ENCODE measurements at places on chromosomes 16 and 17.

DNA sequence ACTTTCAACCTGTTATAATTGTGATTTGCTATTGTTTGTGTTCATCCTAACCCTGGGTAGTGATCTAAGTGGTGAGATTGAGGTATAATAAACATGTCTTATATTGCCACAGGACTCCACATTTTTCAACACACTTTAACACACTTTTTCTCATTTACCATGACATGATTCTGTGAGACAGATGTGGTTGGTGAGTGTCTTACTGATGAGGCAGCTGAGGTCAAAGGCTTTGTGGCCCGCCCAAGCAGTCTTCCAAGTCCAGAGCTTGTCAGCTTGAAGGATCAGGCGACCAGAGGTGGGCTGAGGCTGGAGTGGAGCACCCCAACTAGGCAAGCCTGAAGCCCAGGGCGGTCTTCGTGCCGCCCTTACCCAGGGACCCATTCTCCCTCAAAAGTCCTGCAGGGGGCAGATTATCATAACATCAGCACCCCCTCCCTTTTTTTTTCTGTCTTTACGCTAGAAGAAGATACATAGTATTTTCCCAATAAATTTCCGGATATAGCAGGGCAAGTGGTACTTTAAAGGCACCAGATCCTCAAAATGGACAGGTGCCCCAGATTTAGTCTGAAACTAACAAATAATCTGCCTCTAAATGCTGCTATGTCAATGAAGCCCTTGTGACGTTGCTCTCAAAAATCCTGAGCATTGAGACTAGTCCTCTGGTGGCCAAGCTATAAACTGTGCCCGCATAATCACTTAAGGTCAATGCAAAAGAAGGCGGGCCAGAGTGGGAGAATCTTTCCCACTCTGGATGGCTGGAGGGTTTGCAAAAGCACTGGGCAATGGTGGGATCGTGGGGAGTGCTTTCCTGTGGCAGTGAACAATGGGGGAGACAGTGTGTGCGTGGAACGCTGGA is 21.1 kb downstream of the KCTD19 start:
- DNase-seq = no peak

DNA sequence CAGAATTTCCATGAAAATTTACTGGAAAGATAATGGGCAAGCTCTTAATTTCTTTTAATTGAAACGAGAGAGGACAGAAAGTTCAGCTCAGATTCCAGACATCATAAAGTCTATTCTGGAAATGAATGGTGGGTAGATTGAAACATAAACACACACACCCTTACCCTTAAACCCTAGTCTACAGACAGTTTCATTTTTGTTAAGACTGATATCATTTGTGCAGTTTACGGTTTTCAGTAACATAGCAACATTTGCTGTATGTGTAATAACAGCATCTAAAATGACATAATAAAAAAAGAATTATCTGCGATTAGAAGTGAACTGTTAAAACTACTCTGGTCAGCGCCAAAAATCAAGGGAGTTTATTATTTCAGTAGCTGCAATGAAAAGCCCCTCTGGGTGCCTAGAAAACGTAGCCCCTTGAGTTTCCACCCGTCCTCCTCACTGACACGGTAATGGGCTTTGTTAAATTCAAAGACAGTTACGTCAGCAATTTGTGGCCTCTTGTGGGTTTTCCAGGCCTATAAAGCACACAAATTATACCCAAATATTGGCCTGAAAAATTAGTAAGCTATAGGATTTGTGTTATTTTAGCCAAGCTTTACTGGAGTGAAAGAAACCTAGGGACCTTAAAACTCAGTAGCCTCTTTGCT is 520.6 kb upstream of the SOX9 start:
- no peak for DNase-seq

- peak; percentile 93 for DNase-seq
Observed at GRCh38 chr17:72560303-72561247, 439.8 kb downstream of the SOX9 start.

DNA sequence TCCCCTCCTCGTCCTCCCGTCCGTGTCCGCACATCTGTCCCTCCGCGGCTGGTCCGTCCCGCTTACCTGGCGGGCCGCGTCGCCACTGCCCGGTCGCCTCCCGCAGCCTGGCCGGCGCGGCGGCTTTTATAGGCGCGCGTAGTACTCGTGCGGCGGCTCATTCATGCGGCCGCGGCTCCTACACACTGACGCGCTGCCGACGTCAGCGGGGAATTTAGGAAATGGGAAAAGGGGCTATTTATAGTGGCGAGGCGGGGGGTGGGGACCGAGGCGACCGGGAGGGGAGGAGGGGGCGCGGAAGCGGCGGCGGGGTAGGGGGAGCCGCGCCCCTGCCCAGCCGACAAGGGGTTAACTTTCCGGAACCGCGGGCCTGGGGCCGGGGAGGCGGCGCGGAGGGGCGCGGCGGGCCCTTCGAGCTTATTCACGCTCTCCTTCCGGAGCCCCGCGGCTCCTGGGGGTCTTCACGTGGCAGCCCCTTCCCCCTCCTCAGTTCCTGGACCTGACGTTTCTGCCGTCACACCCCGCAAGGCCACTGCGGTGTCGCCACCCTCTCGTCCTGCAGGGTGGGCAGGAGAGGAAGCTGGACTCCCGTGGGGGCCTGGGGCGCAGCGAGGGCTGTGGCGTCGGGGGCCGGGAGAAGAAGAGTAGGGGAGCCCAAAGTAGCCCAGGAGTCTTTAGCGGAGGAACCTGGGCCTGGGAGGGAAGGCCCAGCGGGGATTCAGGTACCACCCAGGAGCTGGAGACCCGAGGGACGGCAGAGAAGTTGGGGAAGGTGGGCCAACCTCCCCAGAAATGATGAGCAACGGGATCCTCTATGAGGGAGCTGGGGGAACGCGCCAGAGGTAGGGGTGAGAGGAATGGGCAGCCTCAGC is 3.6 kb upstream of the HIC1 start:
- DNase-seq = no peak

DNA sequence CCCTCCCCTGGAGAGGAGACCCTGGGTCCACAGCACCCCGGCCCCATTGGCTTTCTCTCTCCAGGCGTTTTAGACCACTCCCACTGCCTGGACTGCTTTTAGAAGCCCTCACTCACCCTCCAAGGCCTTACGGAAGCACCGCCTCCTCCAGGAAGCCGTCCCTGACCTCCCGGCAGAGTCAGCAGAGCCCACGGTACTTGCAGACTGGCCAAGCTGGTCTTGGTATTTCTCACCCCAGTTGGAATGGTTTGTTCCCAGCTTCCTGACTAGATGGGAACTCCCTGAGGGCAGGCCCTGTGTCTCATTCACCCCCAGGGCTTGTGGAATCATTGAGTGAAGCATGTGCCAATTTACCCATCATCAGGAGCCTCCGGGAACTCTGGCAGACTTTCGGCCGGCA is 9.2 kb downstream of the SCGB1C2 start:
- DNase-seq = no peak

GRCh38 chr16:27639561-27640276 is 89.8 kb downstream of the KATNIP start:
- peak; percentile 52 for DNase-seq

- no peak for DNase-seq
Observed at GRCh38 chr16:20647736-20648135, 49.7 kb downstream of the ACSM1 start.

DNA sequence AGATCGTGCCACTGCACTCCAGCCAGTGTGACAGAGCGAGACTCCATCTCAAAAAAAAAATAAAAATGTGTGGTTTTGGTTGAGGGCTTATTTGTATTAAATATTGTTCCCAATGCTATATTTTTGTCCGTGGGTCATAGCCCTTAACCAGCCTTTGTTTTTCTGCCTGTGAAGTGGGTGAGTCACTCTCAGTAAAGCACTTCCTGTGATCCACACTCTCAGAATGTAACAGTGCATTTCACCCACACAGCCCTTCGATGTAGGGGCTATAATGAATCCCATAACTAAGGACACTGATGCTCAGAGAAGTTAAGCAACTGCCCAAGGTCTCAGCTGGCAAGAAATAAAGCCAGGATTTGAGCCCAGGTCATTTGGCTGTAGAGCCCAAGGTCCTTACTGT is 34.7 kb upstream of the POLR3E start:
- DNase-seq = no peak

DNA sequence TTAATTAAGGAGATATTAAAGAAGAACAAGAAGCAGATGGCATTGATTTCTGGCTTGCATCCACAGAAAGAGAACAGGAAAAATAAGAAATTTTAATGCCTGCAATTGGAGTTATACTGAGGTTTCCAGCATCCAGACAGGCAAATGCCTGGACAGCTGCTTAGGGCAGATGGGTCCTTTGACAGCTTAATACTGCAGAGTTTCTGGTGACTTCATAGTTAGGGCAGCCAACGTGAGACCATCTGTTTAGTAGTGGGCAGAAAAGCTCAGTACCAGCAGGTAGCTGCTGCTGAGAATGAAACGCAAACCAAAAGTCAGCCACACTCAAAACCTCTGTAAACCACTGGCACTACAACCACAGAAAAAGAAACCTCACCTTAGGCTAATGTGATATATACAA is 109.8 kb downstream of the CDK5R1 start:
- no peak for DNase-seq

DNA sequence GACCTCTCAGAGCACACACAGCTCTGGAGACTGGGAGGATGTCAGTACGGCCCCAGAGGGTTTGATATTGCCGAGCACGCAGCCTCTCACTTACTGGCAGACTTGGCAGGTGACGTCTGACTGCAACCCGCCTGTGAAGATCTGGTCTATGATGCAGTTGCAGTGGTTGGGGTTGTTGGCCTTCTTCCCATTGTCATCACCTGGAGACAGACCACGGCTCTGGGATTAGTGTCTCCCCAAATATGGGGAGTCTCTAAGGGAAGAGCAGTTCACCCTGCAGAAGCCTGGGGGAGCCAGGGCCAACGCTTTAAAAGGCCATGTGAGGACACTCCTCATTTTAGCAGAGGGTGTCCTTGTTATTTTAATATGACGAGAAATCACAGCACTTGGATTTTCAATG is 30.1 kb downstream of the USP22 start:
- DNase-seq = no peak

DNA sequence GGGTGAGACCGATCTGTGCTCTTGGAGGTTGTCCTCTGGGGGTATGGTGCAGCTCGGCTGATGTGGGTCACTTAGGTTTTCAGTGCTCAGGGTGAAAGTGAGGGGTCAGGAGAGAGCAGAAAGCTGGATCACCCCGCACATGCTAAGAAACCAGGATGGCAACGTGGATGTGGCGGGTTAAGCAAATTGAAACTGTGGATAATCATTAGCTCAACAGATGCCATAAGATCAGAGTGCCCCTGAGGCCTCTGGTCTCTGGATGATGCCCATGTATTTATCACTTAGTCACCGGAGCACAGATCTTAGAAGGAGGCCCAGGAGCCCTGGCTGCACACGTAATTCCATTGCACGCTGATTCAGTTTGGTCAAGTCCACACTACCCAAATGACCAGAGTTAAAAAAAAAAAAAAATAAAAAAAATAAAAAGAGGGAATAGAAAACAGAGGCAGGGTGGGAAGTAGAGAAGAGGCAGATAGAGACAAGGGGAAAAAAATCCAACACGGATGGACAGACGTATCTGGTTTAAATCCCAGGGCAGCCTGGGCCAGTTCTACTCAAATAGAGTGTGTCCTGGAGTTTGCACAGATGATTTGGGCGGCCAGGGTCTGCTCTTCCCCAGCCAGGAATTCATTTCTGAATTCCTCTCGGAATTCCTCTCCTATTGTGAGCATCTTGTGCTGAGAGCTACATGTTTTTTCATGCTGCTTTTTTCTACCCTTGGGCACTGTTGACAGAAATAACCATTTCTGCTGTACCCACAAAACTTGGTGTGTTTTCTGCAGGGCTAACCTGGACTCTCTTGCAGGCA is 378.3 kb downstream of the CPPED1 start:
- DNase-seq = no peak

GRCh38 chr17:78940708-78941107 is 15.5 kb upstream of the TIMP2 start:
- DNase-seq = no peak

DNA sequence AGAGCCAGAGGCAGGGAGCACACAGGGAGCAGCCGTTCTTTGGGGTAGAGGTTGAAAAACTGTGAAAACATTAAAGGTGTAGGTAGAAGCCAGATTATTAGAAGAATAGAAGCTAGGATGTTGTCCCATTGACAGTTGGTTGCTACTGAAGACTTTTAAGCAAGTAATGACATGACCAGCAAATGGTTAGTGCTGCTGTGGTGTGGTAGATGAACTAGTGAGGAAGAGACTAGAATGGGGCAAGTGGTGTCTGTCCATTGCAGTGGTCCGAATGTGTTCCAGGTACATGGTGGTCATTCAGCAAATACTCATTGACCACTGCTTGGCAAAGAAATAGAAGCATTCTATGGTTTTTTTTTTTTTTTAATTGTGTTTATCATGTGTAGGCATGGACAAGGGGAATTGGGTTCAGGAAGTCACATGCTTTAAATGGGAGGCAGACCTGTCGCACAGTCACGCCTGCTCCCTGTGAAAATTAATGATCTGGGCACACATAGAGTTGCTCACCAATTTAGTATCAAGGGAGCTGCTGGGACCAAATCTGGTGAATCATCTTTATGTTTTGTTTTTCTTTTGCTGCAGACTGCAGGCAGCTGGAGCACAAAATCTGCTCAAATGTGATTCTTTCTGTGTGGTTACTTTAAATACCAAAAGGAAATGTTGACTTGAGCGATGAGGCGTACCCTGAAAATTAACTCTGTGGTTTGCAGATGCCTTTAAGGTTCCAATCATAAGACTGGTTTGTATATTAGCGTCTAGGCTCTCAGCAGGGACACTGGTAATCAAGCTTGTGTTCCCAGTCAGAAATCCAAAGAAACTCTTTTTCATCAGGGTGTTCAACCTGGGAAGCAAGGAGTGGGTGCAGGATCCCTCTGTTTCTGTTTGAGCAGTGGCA is 30.7 kb downstream of the YPEL2 start:
- DNase-seq = no peak

DNA sequence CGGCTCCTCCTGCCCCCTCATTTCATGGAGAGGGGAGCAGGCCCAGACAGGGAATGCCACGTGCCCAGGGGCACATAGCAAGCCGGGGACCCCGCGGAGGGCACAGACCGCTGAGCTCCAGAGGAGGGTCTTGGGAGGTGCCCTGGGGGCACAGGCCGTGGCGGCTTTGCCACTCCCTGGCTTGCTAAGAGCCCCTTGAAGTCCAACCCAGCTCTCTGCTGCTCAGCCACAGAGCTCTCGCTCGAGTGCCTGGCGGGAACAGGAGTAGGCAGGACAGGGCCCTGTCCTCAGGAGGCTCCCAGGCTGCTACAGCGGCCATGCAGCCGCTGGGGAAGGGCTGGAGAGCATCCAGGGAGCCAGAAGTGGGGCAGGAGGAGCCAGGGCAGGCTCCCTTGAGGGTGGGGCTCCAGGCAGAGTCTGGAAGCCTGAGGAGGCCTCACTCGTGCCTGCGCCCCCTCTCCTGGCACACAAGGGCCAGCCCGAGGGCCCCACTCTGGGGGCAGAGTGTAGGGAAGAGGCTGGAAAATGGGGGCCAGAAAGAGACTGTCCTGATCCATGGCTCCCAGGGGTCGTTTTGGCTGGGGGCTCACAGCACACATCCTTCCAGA is 4.4 kb upstream of the RAB26 start:
- DNase-seq = no peak

DNA sequence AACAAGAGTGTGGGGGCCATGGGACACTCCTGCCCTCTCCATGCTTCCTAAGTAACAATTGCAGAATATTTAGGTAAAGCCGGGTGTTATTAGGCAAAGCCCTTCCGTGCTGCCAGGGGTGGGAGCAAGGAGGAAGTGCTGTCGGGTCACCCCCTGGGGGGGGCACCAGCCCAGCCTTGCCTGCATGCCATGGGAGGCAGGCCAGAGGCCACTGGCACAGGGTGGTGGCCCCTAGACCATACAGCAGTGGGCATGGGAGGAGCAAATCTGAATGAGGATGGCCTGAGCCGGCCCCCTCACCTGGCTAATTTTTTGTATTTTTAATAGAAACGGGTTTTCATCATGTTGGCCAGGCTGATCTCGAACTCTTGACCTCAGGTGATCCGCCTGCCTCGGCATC is 355.7 kb upstream of the CDH8 start:
- no peak for DNase-seq

GRCh38 chr17:77496831-77497577 is 356.2 kb downstream of the SEC14L1 start:
- DNase-seq = no peak
